NCI-H1105 treated with DMSO at 0.1 percent for 48 hours (cell line): ENCODE measurements at places on chromosomes 2 and 18.

GRCh38 chr2:25257032-25257552, 84.6 kb downstream of the DNMT3A start:
- DNase-seq: peak; percentile 51

GRCh38 chr2:85772019-85772745, 18.4 kb downstream of the ATOH8 start:
- DNase-seq: peak; percentile 98

- no peak for DNase-seq
These were observed 51.3 kb downstream of the NRP2 start for GRCh38 chr2:205733648-205734047.

- no peak for DNase-seq
These were observed 232.8 kb downstream of the KLHL29 start for GRCh38 chr2:23617811-23618215.

DNA sequence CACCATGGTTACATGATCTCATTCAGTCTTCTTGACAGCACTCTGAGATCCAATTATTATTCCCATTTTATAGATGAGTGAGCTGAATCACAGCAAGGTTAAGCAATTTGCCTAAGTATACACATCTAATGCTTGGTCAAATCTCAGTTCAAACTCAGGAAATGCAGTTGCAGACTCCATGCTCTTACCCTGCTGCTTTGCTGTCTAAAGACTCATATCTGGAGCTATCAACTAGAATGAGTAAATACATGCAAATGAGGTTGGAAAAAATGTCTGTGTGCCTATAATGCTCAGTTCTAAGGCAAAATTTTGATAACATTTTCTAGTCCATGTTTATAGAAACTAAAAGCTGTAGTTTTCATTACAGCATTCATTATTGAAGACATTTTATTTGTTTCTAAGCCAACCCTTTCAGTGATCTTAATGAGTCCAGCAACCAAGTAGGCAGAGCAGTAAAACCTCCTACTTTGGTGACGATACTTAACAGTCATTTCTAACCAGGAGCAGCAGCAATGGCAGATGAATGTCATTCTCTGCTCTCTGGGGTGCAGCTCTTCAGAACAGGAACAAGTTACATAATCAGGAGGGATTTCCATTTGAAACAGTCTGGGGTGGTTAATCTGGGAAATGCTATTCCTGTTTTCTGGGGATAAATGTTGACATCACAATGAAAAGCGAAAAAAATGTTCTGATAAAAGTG, 396.8 kb upstream of the UBE2E3 start:
- DNase-seq: no peak

GRCh38 chr18:43665105-43665788, 388.0 kb upstream of the SYT4 start:
- no peak for DNase-seq

DNA sequence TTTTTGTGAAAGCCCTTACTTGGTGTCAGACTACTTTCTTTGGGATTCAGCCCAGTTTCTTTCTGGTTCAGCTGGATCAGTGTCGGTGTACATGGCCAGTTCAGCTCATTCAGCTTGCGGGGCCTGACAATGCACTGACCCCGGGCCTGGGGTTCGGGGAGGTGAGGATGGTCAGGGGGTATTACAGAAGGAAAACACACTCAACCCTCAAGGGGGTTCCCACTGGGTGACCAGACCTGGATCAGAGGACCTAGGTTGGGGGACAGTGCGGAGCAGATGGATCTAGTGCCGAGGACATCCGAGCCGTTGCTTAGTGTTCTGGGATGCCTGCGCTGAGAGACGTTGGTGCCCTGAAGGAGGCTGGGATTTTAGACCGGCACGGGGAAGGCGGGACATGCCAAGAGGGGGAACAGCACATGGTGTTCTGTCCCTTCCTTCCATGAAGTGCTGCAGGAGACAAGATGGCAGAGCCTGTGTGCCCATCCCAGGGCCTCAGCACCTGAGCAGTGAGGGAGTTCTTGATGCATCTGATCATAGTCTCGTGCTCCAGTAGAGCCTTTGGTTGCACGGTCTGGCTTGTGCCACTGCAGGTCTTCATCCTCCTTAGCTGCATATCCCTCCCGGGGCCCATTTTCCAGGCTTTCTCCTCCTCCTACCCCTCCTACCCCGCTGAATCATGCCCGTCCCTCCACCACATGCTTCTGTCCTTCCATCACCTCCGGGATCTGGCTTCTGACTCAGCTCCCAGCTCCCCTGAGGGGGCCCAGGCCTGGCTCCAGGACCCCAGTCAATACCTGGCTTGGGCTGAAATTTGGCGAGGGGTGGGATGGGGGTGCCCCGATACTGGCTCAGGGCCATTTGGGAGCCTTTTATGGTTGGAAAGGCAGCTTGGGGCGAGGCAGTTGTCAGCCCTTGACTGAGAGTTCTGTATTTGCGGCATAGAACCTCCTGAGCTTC, 18.0 kb downstream of the SPEG start:
- DNase-seq: no peak

DNA sequence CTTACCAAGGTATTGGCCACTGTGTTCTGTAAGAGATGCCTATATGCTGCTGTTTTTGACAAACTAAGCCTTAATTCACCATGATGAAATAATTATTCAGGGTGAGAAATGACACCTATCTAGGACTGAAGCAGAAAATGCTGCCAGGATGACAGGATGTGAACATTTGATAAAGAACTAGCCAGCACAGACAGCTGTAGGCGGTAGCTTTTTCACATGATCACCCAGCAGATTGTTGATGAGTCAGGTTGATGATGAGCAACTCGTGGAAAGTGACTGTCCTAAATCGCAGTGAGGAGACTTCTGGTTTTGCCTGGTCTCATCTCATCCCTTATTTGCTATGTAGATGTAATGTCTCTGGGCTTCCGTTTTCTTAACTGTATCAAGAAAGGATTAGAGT, 144.1 kb downstream of the PRPF40A start:
- no peak for DNase-seq

GRCh38 chr18:48844271-48844670, 106.5 kb downstream of the SMAD7 start:
- no peak for DNase-seq

- DNase-seq: no peak
These were observed 206.1 kb upstream of the SETBP1 start for GRCh38 chr18:44474591-44474990.

DNA sequence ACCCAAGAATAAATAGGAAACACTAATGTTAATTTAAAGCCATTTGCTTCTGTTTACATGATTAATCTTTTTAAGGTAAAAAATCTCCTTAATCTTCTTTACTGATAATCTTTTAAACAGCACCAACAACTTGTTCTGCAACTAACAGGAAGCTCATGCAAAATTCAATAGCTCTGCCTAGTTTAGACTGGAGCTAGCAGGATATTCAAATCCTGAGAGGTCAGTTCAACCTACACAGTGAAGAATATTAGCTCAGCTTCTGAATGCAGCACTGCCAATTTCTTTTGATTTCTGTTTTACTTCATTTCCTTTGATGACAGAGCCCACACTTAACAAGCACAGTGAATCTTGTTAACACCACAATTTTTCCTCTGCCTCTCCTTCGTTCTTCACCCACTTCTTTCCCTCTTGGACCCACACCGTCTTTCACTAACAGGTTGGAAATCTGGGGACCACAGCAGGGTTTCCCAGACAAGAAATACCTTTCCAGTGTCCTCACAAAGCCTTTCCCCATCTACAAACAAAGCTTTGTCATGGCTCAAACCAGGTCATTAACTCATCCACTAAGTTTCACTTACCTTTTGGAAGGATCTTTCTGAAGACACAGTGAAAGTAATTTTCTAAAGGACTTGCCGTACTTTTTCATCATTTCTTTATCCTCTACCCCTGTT, 109.8 kb downstream of the STK39 start:
- no peak for DNase-seq

DNA sequence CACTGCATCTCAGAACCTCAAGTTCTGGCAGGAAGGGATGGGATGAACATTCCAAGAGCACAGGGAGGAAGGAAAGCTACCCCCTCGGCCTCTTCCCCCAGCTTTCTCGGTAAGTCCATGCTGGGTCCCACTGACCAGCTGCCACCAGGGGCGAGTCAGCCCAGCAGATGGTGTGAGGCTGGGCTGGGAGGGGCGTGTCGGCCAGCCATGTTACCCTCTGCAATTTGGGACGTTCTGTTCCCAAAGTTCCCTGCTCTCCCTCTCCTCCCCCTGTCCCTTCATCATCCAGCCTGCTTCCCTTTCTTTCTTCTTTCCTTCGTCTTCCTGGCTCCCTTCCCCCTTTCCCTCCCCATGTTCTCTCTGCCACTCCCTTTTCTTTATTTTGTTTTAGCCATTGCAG, 74.3 kb upstream of the TNP1 start:
- no peak for DNase-seq

DNA sequence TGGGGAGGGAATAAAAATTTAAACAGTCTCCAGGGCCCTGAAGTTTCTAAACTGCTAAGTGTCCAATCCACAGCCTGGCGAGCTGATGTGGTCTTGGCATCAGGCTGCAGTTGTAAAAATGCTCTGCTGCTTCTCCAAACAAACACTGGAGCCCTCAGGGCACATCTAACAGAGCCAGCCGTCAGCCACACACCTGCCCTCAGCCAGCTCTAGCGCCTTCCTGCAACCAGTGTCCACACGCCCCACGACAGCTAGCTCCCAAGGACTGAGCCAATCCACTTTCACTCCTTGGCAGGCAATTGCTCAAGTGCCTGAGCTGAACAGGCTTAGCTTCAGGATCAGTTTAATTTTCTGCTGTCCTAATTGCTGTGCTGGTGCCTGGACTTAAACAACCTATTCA, 446.4 kb upstream of the RAB12 start:
- DNase-seq: peak; percentile 69

DNA sequence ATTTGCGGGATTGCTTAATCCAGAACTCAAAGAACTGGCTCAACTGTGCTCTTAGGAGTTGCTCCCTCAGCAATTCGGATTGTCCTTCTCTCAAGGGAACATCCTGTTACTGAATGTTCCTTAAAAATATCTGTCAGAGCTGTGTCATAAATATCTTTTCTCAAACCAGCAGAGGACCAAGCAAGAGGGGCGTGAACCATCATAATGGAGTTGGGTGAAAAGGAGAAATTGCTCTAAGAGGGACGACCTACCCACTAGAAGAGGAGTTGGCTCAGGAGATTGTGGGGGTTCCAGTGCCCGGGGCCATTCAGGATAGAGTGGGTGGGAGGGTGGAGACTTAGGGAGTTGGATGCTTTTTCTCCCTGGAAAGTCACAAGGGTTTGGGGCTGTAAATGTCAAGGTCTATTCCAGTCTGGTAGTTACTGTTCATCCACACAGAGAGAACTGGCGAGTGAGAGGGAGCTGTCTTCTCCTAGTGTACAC, 59.5 kb downstream of the MERTK start:
- no peak for DNase-seq

DNA sequence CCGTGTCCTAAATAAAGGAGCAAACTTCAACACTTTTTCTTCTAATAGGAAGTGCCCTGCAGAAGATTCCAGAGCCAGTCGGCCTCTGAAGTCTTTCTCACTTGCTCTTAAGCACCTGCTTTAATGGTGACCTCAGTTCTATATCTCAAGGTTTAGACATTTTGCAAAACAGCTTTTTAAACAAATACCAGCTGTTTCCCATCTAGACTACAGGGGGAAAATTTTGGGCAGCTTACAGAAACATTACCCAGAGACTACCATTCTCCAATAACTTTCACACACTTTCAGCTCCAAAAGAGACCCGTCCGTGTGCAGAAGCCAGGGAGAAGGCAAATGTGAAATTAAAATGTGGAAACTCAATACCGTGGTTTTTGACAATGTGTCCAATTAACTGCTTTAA, 285.3 kb upstream of the CCDC68 start:
- DNase-seq: peak; percentile 57

- DNase-seq: no peak
These were observed 64.9 kb downstream of the EIPR1 start for GRCh38 chr2:3312576-3313345.

DNA sequence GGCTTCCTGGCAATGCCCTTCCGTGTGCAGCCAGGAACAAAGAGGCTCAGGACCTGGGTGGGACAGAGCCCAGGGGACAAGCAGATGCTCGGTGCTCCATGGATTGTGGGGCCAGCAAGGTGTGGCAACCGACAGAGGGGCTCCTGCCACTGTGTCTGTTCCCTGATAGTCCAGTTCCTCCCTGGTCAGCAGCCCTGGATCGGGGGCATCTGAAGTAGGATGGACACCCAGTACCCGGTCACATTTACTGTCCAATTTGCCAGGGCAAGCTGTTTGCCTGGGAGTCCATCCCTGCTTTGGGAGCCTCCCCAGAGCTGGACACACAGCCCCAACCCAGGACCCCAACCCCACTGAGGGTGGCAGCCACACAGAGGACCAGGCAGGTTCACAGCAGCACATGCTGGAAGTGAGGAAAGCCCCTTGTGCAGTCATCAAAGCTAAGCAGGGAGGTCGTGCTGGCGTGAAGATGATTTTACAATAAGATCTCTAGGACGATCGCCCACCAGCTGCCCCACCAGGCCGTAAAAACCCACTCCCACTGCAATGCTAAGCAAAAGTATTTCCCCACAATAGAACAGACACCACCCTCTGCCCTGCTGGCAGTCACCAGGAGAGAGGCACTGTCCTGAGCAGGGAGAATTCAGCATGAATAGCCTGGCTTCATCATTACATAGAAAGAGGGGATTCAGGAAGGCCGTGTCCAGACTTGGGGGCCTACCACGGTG, 141.7 kb downstream of the NDUFA10 start:
- no peak for DNase-seq

- DNase-seq: peak; percentile 72
These were observed 170.9 kb downstream of the BCL2 start for GRCh38 chr18:63148449-63149301.

- no peak for DNase-seq
These were observed 4.4 kb upstream of the HTR2B start for GRCh38 chr2:231129216-231129615.

- DNase-seq: no peak
These were observed 81.5 kb downstream of the DPP4 start for GRCh38 chr2:161992531-161992930.

GRCh38 chr2:45390861-45391260, 220.2 kb downstream of the SRBD1 start:
- DNase-seq: no peak

- DNase-seq: no peak
These were observed 76.1 kb upstream of the CAVIN2 start for GRCh38 chr2:191922736-191923651.

- no peak for DNase-seq
These were observed 11.4 kb upstream of the REG1B start for GRCh38 chr2:79099140-79099686.
